ENCODE measurements at places on chromosomes 12 and 14.

DNA sequence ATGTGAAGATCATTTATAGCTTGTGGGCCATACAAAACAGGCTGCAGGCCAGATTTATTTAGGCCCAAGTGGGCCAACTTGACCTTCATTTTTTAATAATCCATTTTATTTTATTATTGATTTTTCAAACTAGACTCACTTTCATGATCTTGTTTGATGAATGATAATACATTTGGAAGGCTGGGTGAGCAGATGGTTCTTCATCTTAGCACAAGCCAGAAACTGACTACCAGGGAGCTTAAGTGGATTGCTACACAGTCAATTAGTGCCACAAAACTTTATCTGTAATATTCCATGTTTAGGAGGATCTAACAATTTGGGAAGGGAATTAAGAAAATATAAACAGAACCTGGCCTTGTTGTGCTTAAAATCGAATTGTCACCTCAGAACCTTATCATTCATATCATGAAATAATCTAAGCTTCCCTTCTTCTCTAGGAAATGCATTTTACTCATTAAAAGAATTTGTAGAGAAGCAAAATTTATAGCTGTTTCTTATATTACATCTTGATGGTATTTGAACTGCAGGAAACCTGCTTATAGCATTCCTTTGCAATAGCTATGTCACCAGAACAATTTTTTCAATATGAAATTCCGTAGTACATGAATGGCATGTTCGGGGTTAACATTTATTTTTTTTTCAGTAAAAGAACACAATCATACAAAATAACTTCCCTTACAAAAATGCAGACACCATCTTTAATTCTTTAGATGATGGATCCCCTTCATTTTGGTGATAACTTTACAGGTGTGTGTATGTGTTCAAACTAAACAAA lies 62.0 kb upstream of the CSRP2 start:
- no peak for DNase-seq

DNA sequence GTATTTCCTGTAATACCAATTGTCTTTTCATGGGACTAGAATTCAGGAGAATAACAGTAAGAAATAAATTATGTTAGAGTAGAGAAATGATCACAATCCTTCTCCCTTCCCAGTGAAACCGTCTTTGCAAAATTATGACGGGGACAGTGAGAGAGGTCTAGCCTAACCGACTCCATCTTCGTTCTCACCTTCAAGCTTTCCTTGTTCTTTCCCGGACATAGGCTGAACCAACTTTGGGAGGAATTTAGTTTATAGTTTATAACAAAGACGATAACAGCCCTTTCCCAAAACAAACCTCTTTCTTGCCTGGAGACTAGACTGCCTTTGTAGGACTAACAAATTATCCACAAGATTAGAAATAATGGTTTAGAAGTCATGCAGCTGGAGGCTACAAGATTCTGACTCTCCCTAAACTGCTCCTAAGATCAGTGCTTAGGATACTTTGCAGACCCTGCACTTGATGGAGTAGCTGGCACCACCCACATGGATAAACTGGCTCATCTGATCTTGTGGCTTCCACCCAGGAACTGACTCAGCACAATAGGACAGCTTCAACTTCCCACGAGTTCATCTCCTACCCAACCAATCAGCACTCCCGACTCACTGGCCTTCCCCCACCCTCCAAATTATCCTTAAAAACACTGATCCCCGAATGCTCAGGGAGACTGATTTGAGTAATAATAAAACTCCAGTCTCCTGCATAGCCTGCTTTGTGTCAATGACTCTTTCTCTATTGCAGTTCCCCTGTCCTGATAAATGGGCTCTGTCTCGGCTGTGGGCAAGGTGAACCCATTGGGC lies 521.2 kb upstream of the TBX3 start:
- no peak for DNase-seq

DNA sequence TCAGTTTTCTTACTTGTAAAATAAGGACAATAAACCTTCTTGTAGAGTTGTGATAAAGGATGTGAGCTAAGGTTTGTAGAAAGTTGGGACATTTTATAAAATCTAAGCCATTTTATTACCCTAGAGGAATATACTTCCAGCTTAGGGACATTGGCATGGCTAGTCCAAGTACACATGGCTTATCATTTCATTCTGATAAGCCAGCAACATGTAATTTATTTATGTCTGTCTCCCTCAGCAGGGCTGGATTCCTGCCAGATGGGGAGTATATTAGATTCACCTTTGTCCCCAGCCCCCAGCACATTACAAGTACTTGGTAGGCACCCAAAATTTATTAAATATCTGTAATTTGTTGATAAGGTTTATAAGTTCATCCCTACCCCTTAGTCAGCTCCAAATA lies 6.3 kb upstream of the ATG14 start:
- DNase-seq, result no peak

DNA sequence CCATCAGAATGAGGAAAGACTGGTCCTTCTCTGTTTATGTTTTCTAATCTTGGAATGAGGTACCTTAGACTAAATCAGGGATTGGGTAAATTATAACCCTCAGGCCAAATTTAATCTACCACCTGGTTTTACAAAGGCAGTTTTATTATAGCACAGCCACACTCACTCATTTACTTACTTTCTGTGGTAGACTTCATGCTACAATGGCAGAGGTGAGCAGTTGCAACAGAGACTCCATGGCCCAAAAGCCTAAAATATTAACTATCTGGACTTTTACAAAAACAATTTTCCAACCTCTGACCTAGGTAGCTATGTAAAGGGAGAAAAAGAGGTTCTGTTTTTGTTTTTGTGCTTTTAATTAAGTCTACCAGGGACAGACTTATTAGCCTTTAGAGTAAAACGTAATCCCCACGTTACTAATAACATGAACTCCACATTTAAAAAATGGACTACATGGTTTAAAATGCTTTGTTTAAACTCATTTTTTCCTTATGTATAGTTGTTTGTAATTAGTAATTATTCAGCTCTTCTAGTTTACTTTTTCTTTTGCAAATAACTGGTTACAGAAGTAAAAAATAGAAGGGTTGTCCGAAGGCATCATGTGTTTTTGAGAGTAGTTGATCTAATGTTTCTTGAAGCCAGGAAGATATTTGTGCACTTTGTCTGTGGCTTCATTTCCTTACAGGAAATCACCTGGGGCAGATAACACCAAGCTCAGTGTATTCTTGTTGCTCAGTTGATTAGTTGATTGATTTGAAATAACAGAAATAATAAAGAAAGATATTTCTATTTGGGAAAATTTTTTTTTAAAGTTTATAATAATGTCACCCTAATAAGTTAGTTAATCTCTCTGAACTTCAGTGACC lies 57.6 kb upstream of the ATP2B1 start:
- no peak for DNase-seq

- no peak for DNase-seq
These were observed 16.1 kb upstream of the PLEKHG6 start for GRCh38 chr12:6294156-6295093.

DNA sequence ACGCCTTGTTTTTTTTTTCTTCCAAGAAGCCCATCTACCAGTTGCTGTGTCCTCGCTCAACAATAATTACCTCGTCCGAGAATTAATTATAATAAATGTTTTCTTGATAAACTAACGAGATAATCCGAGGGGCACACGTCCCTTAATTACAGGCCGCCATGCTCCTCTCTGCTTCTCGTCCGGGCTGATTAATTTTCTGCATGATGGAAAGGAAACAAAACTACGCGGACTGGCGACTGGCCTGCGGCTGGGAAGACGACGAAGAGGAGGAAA lies 2.2 kb downstream of the OTX2 start:
- no peak for DNase-seq

DNA sequence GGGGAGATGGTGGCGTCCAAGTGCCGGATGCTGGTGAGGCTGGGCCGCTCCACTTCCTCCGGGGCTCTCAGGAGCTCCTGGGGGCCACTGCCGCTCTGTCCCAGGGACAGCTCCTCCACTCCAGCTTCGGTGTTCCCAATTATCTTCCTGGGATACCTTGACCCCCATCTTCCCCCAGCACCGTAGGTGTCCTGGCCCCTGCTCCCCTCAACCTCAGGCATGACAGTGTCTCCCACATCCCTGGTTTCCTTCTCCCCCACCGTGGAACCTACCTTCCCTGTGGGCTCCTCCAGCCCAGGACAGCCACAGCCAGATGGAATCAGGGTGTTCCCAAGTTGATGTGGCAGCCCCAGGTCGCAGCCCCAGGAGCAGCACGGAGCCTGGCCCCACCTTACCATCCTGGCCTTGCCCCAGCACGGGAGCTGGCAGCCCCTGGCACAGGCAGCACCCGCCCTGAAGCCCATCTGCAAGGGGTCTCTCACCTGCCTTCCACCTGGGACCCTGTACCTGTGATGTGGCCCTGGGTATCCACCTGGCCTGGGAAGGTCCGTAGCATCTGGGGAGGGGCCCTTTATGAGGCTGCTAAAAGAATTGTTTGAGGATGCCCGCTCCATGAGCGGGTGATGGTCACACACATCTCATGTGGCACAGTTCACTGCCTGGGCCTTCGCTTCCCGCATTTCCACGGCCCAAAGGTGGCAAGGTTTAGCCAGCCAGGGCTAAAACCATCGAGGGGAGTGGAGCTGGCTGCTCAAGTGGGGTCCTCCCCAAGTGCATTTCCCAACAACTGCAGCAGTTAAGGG lies 4.1 kb downstream of the TMEM121 start:
- DNase-seq, result no peak

Measured in progenitor cell of endocrine pancreas (in vitro differentiated cells).